Fibroblast of skin of left quadriceps (primary cell): ENCODE measurements at places on chromosomes 5 and 9.
A peak's percentile ranks its signal among the peaks of the same experiment; 100 is the strongest.

GRCh38 chr5:143435210-143435657 lies 31.7 kb upstream of the NR3C1 start:
- DNase-seq, result no peak

GRCh38 chr5:81247441-81247972 lies 14.4 kb downstream of the CKMT2 start:
- DNase-seq, result peak; percentile 21

DNA sequence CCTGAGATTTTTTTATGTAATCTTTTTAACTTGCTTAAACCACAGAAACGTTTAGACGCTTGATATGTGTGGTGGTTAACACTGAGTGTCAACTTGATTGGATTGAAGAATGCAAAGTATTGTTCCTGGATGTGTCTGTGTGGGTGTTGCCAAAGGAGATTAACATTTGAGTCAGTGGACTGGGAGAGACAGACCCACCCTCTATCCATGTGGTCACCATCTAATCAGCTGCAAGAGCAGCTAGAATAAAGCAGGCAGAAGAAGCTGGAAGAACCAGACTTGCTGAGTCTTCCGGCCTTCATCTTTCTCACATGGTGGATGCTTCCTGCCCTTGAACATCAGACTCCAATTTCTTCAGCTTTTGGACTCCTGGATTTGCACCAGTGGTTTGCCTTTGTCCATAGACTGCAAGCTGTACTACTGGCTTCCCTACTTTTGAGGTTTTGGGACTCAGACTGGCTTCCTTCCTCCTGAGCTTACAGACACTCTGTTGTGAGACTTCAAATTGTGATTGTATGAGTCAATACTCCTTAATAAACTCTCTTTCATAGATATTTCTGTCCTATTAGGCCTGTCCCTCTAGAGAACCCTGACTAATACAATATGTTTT lies 816.0 kb upstream of the CDH9 start:
- DNase-seq, result no peak

- no peak for DNase-seq
These were observed 31.9 kb downstream of the CNTFR start for GRCh38 chr9:34557426-34558321.

- DNase-seq, result peak; percentile 99
These were observed at the start of gene SSBP2 for GRCh38 chr5:81751009-81751835. TSS of gene SSBP2 (minus strand) at chr5:81751097. CDS start at chr5:81751042, 55 bp downstream.

- no peak for DNase-seq
These were observed 17.4 kb upstream of the ARSI start for GRCh38 chr5:150320044-150320613.

GRCh38 chr9:130579738-130580463 lies 524 bp downstream of the FUBP3 start:
- DNase-seq, result no peak

DNA sequence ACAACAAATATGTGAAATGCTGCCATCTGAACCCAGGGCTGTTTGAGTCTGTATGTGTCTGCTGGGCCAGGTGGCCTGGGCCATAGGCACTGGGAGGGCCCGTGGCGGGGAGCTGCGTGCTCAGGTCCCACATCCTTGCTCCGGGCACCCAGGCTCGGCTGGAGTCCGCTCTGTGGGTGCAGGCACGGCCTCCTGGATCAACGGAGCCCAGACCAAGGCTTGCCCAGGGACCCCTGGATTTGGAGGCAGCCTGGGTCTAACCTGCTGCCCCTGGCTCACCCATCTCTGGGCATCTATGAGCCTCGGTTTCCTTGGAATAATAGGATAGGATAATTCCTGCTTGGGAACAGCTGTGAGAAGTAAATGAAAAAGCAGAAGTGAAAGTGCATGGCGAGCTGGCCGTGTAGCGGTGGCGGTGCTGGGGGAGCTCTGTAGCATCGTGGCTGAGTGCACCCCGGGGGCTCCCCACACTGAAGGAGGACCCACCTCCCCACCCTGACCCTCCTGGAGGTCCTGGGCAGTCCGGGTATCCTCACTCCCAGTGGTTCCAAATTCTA lies 1.2 kb downstream of the CDHR2 start:
- DNase-seq, result no peak

- no peak for DNase-seq
These were observed 48.7 kb upstream of the TUSC1 start for GRCh38 chr9:25726871-25727410.

DNA sequence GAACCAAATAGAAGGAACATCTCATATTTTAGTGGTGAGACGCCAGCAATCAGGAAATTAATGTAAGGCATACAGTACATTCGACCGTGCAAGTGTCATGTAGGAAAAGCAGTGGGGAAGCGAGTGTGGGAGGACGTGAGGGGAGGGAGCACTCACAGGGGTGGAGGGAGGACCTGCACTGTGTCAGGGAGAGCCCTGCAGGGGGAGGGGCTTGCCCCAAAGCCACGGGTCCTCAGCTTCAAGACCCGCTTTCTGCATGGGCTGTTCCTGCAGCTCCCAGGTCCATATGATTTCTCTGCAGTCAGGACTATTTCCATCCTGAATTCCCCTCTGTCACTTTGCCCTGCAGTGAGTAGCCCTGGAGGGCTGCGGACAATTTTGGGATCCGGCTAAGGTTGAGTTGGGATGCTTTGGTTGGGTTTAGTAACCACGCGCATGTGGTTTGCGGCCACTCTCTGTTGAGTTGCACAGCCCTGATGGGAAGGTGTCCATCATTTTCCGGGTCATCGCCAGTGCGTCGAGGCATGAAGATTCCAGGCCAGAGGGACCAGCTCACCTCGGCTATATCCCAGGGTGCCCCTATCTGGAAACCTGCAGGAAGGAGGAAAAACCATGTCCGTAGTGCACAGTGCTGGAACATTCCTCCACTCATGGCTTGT lies 61.9 kb downstream of the IRX1 start:
- no peak for DNase-seq

GRCh38 chr9:9133526-9133925 lies 1333.9 kb upstream of the DMAC1 start:
- no peak for DNase-seq

- DNase-seq, result no peak
These were observed 158.7 kb upstream of the TNC start for GRCh38 chr9:115276621-115277020.

GRCh38 chr5:75053304-75054133 lies 1.2 kb upstream of the GCNT4 start:
- DNase-seq, result peak; percentile 43

GRCh38 chr5:1759378-1759970 lies 40.2 kb downstream of the MRPL36 start:
- DNase-seq, result no peak

GRCh38 chr5:122310889-122311288 lies 1.1 kb upstream of the SNCAIP start:
- no peak for DNase-seq

DNA sequence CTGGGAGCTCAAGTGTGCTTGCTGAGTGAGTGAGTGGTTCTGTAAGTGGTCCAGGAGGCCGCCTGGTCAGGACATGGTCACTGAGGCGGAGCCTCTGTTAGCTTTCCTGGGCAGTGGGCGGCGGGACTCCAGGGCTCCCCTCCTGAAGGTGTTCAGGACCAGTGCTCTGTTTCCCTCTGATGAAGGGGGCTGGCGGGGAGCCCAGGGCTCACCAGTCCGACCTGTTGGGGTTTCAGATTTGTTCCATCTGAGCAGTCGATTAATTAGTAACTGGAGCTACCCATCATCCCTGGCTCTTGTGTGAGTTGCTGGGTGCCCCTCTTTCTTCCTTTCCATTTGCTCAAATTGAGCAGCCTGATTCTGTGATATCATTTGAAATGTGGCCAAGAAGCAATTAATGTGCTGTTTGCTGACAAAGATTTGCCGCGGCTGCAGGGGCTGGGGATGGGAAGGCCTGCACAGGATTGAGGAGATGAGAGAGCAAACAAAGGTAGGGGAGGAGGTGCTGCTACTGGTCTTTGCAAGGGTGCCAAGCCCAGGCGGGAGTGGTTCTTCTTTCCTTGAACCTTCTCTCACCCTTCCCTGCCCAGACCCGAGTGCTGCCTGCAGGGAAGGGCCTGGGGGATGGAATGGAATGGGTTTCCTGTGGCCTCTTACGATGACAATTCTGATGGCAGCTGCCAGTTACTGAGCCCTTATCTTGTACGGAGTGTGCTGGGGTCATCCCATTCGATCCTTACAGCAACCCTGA lies 92.8 kb upstream of the PITX1 start:
- no peak for DNase-seq

GRCh38 chr9:31119890-31120454 lies 1264.5 kb upstream of the ACO1 start:
- DNase-seq, result peak; percentile 9

DNA sequence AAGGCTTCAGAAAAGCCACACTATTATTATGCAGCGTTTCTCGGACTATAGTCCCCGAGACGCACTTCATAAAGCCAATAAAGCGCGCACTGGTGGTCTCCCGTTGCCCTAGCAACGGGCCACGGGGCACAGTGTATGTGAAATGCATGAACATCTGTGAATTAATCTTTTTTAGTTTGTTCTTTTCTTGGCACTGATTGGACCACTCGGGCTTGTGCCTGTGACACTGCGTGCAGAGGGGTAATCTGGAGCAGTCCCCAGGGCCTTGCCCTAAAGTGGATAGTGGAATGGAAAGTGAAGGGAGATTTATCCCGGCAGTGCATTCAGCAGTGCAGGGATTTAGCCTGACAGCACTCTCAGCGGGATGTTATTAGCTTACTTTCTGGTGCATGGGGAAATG lies 92.1 kb downstream of the TLE4 start:
- no peak for DNase-seq

DNA sequence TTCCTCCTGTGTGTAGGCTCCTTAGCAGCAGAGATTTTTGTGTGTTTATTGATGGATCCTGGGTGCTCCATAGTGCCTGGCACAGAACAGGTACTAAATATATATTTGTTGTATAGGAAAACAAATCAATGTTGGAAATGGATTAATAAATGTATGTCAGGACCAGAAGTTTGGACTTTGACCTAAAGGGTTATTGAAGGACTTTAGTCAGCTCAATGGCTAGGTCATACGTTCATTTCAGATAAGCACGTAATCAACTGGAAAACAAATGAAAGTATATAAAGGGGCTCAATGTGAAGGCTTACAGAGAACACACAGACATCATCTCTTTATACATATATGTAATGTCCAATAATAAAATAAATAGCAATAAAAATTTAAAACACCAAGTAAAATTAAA lies 56.2 kb upstream of the PALM2AKAP2 start:
- DNase-seq, result no peak

- no peak for DNase-seq
These were observed 510.4 kb downstream of the PSAT1 start for GRCh38 chr9:78807286-78807685.

GRCh38 chr9:36492865-36493264 lies 79.8 kb upstream of the MELK start:
- DNase-seq, result no peak

DNA sequence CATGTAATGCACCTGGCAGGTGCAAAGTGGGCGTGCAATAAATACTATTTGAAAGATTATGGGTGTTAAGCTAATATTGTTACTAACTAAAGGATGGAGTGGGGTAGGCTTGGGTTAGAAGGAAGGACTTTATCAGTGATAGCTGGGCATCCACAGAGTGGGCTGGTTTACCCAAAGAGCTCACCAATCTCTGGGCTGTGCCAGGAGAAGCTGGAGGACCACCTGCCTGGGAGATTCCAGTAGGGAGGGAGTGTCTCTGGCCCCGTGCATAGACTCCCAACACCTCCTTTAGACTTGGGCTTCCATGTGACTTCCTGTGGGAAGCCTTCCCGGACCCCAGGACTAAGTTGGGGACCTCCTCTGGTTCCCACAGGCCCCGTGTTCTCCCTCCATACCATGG lies 5.6 kb upstream of the URM1 start:
- DNase-seq, result no peak

DNA sequence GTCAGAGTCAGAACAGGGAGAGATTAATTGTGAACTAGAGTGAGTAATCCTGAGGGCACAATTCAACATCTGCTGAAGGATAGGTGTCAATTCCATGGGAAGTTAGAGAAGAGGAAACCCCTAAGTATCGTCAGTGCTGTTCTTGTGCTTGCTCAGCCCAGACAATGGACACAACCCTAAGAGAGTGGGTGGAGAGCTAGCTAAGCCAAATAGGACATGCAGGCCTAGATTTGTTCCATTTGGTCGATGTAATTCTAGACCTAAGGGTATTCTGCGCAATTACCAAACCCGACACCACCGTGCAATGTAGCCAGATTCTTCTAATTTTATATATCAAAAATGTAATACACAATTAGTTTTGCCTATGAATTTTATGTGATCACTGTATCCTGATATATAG lies 431.6 kb downstream of the SH3GL2 start:
- DNase-seq, result no peak

GRCh38 chr5:115602591-115603125 lies 379 bp upstream of the TICAM2 start:
- no peak for DNase-seq

DNA sequence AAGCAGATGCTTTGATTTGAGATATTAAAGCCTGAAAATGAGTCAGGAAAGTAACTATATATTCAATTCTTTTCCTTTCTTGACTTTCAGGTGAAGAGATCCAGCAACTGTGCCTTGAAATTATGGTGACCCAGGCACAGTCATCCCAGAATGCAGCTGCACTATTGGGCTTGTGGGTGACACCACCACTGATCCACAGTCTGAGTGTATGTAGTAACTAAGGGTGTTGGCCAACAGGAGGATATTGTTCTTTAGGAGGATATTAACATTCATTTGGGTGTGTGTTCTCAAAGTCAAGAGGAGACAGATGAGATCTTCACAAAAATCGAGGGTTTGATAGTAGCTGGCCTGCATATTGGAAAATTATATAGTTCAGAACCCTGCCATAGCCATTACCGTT lies 53.2 kb downstream of the HACD4 start:
- no peak for DNase-seq

- DNase-seq, result no peak
These were observed 47.4 kb downstream of the RNF180 start for GRCh38 chr5:64213011-64213410.

DNA sequence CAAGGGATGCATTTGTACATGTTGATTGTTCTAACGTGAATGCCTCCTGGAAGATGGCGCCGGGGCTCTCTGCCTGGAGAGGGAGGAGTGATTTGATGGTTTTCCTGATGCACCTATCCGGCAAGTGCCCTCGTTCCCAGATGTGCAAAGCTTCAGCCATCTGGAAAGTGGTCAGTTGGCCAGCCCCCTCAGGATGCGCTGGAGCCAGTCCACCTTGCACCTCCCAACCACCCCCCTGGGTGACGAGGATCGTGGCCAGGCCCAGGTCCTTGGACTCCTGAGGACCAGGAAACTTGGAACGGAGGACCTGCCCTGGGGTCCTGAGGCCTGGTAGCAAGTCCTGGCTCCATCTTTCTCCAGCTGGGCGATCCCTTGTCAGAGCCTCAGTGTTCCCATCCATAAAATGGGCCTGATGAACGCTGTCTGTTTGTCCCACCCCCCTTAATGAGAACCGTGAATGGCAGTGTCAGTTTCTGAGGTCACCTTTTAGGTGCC lies 23.6 kb upstream of the RNU6ATAC start:
- DNase-seq, result no peak

GRCh38 chr9:120777229-120777628 lies 16.0 kb downstream of the FBXW2 start:
- no peak for DNase-seq

DNA sequence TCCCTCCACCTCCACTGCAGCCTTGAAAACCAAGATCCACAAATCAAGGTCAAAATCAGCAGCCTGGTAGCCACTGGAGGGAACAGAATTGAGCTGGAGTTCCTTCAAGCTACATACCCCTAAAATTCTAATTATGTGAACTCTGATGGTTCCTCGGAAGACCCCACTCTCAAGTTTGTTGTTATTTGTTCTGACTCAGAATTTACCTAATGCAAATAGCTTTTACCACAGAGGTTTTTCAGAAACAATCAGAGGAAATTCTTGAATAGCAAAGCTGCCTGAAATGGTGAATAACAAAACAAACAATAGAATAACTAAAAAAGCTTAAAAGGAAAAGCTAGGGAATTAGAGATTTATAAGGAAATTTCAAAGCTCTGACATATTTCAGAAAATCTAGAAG lies 220.0 kb downstream of the CDH18 start:
- no peak for DNase-seq
